ENCODE measurements at places on chromosomes 13 and 19.

GRCh38 chr19:41031916-41032315, 40.8 kb downstream of the CYP2B6 start:
- DNase-seq: no peak

DNA sequence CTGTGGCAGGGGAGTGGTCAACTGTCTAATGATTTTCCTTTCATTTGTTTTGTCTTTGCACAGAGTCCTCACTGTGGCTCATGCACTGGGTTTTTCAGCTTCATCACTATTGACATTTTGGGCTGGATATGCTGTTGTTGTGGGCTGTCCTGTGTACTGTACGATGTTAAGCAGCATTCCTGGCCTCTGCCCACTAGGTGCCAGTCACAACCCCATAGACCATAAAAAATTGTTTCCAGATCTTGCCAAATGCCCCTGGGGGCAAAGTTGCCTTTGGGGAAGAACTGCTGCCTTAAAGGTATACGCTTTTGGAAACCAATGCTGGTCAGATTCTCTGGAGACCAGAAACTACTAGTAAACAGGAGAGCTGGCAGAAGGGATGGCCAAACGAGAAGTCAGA, 310.4 kb downstream of the SPRY2 start:
- DNase-seq: peak; percentile 22

- DNase-seq: no peak
These were observed 38.7 kb downstream of the CYP4F2 start for GRCh38 chr19:15859187-15859586.

DNA sequence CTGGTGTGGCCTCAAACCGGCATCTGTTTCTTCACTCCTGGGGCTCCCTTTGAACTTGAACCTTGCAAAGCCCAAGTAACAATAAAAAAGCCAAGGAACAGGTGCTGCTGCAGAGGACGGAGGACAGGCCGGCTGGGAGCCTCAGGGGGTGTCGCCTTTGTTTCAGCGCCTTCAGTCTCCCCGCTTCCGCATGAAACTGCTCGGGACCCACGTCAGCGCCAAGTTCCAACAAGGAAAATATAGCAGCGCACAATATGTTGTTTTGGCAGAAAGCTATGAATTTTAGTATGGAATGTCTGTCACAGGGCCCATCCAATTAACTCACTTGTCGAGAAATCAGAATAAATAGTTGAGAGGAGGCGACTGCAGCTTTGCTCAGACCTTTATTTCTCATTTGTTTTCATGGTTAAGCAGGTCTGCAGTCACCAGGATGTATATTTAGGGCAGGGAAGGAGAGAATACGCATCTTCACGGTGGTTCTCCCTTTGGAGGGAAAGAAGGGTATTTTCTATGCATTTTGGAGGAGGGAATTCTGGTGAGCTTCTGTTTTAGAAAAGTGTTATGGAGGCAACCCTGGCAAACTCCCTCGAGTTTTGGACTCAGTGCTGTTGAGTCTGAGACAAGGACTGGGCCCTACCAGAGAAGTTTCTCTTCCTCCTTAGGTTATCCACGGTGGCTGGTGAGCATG, 34.3 kb upstream of the MEDAG start:
- DNase-seq: no peak

DNA sequence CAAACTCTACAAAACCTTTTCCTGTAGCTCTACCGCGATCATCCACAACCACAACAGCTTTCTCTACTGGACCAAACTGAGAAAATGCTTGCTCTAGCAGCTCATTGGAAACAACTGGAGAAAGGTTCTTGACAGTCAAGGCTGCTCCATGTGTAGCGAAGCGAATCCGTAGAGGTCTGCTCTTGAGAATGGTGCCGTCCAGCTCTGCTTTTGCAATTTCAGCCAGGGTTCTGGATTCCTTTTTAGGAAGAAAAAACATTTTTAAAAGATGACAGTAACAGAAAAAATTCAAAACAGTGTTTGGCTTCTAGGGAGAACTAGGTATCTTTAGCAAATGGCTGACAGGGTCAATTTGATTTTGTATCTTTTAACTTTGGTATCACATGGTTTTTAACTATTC, 10.4 kb downstream of the PSPC1 start:
- DNase-seq: no peak

- no peak for DNase-seq
These were observed 5.8 kb downstream of the KDELR1 start for GRCh38 chr19:48385461-48386087.
